ENCODE measurements at places on chromosomes 5 and 9. TPM values are rescaled to one million over a fixed set of nuclear protein-coding genes. Genes with fewer than 3 reads are reported as not detected.

GRCh38 chr5:100026606-100027005 lies 508.6 kb upstream of the FAM174A start:
- no peak for DNase-seq

GRCh38 chr9:100072805-100073204 lies 26.0 kb downstream of the ERP44 start:
- DNase-seq: no peak

GRCh38 chr9:107853461-107853860 lies 363.9 kb upstream of the KLF4 start:
- no peak for DNase-seq

LHX3 gene
- not detected for polyA plus RNA-seq

DNA sequence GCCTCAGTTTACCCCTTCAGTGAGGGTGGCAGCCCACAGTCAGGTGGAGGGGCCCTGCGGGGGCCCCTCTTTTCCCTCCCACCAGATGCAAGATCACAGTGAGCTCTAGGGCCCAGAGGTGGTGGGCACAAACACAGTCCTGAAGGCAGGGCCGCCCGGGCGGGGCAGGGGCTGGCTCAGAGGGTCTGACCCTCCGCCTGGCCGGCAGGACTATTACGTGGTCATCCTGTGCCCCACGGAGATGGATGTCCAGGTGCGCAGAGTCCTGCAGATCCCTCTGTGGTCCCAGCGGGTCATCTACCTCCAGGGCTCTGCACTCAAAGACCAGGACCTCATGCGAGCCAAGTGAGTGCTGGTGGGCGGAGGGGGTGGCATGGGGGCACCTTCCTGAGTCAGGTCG lies 63.4 kb downstream of the KCNT1 start:
- DNase-seq: no peak

TOR1B gene
- 37.4 TPM for polyA plus RNA-seq

DNA sequence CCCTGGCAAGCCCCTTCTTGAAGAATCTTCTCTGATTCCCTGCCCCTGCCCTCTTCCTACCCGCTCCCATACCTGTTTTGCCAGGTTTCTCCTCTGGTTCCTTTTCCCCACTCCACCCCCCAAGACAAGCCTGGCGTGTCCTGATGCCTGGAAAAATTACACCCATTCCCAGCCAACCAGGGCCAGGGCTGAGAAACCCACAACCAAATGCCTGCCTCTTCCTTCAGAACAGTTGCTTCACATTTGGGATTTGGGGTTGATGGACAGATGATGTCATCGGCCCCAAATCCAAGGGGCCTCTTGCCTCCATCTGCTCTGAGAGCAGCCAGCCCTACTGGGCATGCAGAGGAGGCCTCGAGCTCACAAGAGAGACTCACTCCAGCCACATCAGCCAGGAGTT lies 8.8 kb upstream of the NEK6 start:
- DNase-seq: no peak

DNA sequence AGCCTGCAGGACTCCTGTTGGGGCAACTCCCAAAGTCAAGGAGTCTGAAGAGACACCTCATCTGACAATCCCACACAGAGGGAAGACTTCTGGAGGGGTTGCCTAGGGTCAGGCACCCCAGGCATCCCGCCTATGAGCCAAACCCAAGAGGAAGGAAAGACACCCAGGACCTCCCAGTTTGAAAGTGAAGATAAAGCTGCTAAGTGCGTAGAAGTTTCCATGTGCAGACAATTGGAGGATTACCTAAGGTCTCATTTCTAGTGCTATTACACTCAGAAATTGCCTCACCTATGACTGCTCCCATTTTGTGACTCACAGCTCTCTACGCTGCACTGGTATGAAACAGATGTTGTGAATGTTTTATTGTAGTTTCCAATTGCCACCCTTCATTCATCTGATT lies 322.9 kb downstream of the SLIT3 start:
- no peak for DNase-seq

- no peak for DNase-seq
Observed at GRCh38 chr9:83419961-83420360, 118.2 kb downstream of the FRMD3 start.

DNA sequence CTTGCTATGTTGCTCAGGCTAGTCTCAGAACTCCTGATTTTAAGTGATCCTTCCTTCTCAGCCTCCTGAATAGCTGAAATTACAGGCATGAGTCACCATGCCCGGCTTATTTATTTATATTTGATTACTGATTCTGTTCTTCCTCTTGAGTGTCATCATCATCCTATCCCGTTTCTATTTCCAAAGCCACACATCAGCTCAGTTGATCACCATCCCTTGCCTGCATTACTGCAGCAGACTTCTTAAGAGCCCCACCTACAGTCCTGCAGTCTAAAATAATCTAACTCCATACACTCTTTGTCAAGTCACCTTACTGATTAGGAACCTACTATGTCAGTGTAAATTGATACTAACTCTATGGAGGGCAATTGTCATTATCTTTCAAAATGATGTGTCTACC lies 138.9 kb upstream of the RAI14 start:
- no peak for DNase-seq

PPP3R2 gene
- polyA plus RNA-seq: not detected

GRCh38 chr9:13281356-13282016 lies 2.0 kb upstream of the MPDZ start:
- DNase-seq: peak; percentile 15

CXXC5 gene
- 47.4 TPM for polyA plus RNA-seq

DNA sequence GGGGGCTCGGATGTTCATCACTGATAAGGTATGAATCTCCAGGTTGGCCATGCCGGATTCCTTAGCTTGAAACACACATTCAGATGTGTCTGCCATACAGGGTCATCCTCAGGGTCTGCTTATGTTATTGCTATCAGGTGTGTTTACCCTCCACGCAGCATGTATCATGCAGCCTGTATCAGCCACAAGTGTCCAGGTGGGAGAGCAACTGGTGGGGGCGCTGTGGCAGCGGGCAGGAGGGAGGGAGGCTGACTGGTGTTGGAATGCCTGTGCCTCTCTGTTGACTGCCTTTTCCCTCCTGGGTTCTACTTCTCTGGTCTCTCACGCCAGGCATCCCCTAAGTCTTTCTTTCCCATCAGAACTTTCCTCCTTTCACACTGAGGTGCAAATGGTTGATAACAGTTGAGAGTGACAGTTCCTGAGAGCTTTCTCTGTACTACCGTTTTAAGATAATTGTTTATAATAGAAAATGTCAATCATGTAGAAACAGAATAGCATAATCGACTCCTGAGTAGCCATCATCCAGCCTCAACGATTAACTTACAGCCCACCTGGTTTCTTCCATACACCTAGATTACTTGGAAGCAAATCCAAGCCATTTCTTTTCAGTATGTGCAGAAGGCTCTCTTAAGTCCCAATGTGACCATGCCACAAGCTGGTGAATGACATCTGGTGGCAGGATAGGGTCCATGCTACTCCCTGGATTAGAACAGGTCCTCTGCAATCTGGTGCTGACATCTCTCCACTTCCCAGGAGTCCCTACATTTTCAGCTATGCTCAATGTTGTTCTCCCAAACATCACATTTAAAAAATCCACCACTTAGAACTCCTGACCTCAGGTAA lies 86.6 kb downstream of the ACER2 start:
- DNase-seq: no peak

FRMD3 gene
- polyA plus RNA-seq: 1.3 TPM

DNA sequence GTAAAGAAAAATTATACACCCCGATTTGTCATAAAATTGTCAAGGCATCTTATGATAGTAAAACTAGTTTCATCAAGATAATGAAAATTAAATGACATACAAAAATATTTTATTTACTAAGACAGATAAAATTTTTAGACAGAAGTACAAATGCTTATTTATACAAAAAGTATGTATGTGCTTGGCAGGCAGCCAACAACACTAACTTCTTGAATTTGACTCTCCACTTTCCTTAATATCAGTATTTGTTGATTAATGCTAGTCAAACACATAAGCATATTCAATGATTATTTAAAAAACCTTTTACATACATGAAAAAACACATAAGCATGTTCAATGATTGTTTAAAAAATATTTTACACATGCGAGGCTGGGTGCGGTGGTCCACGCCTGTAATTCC lies 1079.9 kb upstream of the CDH6 start:
- DNase-seq: no peak

- DNase-seq: no peak
Observed at GRCh38 chr5:109614301-109614700, 75.4 kb upstream of the MAN2A1 start.

- DNase-seq: peak; percentile 47
Observed at GRCh38 chr5:43627028-43627427, 24.0 kb downstream of the NNT start.

SPATA6L gene
- 0.44 TPM for polyA plus RNA-seq

C5orf52 gene
- polyA plus RNA-seq: not detected

UGT3A1 gene
- not detected for polyA plus RNA-seq

GRCh38 chr9:805151-805550 lies 36.3 kb upstream of the DMRT1 start:
- DNase-seq: no peak

DNA sequence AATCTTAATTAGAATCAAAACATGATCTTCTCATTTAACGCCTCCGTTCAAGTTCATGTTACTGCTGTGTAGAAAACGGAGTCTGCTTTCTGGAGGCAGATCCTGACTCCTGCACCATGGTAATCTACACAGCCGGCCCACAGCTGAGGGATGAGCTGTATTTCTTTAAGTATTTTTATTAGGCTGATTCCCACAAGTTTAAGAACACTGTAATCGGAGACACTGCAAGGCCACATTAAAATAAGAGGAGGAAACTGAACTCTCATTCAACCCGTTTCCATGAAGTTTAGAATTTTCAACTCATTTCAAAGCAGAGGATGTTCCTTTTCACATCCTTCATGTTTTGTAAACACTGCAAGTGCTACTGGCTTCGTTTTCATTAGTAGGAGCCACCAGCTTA lies 372.2 kb downstream of the NFIB start:
- no peak for DNase-seq

DNA sequence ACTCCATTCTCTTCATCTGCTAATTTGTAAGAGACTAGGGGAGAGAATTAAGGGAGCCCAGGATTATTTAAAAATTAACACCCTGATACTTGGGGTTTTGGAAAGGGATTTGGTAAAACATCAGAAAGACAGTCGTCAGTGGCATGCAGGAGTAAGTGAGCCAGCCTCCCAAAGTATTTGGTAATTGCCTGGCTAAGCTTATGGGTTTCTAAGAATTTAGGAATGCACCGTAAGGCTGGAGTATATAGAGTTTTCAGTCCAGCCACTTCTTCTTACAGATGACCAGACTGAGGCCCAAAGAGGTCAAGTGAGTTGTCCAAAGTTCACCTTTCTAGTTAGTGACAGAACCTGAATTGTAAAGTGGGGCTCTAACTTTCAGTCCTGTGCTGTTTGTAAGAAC lies 25.8 kb upstream of the NFIB start:
- no peak for DNase-seq

- no peak for DNase-seq
Observed at GRCh38 chr9:19989213-19989612, 200.4 kb upstream of the SLC24A2 start.

- DNase-seq: no peak
Observed at GRCh38 chr5:66515209-66515608, 81.0 kb upstream of the MAST4 start.

- DNase-seq: no peak
Observed at GRCh38 chr5:3899093-3899492, 303.5 kb downstream of the IRX1 start.

PDE6A gene
- polyA plus RNA-seq: 0.06 TPM

HK3 gene
- polyA plus RNA-seq: 0.02 TPM

DNA sequence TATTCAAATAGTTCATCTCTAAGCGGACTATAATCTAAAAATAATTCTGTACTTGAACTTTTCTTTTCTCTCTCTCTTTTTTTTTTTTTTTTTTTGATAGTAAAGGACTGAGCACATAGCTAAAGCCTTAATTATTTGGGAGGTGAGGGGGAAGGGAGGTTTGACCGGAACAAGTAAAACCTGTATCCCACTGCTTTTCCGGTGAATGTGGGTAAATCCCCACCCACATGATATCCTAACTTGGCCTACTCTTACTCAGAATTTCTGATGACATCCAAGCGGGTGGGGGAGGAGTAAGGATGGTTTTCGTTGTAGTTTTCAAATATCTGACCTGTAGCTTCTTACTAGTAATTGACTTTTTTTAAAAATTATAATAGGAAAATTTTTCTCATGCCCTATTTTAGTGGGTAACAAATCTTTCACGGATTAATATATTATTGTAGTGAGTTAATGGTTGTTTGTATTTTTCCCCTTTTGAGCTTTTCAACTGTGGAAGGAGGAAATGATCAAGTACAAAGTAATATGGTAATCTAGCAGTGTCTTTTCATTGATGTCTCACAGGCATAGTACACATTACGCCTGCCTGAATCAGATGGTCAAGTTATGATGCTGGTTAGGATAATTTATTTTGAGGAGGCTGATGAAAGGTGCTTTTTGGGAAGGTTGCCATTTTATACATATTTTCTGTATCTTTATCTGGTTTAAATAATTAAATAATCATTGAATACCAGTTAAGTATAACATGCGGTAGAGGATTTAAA lies 2.2 kb upstream of the ELL2 start:
- no peak for DNase-seq

DNA sequence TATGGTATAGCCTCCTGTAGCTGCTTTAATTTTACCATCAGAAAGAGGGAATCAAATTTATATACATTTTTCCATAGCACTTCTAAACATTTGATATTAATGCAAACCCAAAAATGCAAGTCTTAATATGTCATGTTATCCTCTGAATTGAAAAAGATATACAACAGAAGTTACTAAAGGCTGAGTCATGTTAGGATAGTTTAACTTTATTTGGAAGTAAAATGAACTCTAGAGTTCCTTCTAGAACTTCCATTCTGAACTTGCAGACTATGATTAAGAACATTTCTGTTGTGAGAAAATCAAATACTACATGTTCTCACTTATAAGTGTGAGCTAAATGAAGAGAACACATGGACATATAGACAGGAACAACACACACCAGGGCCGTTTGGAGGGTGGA lies 317.3 kb upstream of the PRR16 start:
- DNase-seq: no peak

CFAP157 gene
- 0.25 TPM for polyA plus RNA-seq

DNA sequence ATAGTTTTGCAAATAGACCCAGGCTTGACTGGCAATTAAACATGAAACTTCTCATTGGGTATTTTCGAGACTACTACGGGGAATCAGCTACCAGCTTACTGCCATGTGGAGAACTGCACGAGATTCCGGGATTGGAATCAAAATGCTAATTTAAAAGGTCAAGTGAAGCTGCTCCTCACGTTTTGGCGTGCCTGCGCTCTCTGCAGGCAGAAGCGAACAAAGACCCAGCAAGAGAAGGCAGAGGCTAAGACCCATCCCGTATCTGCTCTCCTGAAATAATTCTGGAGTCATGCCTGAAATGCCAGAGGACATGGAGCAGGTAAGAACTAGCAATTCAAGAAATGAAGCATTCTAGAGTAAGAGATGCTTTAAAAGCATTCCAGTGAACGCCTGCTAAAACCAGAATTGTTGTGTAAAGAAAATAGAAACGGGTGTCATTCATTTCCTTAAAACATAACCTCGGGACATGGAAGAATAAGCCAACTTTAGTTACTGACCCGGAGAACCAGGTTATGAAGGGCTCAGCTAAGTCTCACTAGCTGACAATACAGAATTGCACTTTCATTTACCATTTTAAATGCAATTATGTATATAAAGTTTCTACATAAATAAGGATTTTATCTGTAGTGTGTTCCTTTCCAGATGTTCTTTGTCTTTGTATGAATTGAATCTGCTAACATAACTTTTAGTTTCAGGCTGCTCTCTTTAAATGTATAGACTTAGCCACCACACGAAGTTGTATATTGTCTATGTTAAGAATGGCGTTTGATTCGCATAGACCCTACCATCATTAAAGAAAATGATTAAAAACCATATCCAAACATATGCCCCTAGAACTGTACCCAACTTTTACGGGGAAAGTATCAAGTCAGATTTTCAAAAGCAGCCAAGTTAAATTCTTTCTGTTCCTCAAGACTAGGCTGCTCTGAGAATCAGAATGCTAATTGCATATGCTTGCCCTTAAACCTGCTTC lies 2.0 kb upstream of the MAT2B start:
- peak; percentile 70 for DNase-seq

Data from SK-N-SH (cell line).